ENCODE measurements at places on chromosomes 5 and 9.

- DNase-seq: peak; percentile 16
Observed at GRCh38 chr9:6305954-6306563, 22.1 kb upstream of the TPD52L3 start.

- no peak for DNase-seq
Observed at GRCh38 chr5:65830856-65831255, 95.5 kb upstream of the ERBIN start.

DNA sequence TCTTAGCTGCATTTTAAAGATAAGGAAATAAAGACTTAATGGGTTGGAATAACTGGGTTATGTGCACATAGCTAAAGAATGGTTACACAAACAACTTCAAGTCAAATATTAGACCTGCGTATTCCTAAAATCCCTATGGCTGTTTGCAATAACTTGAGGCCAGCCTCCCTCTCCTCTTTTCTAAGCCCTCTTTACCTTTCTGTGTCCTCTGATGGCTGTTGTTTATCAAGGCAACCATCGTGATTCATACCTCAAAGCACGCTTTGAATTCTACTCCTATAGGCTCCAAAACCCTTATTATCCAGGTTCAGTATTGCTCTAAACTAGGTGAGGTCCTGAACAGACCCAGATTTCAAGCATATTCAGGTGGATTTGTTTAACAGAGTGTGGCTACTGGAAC is 45.6 kb upstream of the LCP2 start:
- no peak for DNase-seq

- no peak for DNase-seq
Observed at GRCh38 chr5:147515269-147515668, 5.4 kb upstream of the DPYSL3 start.

GRCh38 chr5:84197538-84197937 is 187.1 kb downstream of the EDIL3 start:
- DNase-seq: no peak

GRCh38 chr9:120324996-120325642 is 254.8 kb downstream of the CDK5RAP2 start:
- DNase-seq: no peak

DNA sequence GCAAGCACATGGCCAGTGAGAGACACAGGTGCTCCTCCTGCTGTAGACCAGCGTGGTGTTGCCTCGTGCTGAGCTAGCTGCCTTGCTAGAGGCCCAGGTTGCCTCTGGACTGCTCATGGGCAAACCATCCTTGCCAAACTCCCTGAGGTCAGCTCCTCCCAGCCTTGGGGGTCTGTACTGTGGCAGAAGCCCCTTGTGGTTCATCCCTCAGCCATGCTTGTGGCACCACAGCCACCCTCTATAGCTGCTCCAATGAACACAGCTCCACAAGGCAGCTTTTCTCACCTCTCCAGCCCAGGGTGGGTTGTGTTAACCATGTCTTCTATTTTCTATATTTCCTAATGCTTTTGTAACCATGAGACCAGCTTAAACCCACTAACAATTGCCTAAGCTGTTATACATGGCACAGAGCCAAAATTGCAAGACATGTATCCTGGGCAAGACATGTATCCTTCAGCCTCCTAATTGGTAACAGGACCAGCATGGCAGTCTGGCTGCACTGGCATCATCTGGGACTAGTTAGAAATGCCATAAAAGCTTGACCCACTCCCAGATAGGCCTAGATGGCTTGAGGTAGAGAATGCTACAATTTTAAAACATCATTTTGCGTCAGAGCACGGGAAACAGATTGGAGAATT is 183.1 kb upstream of the S1PR3 start:
- DNase-seq: no peak

GRCh38 chr5:53971131-53971530 is 339.2 kb downstream of the ARL15 start:
- DNase-seq: no peak

GRCh38 chr5:67010684-67011409 is 185.8 kb downstream of the CD180 start:
- DNase-seq: no peak

- DNase-seq: no peak
Observed at GRCh38 chr5:4020400-4020799, 424.8 kb downstream of the IRX1 start.

DNA sequence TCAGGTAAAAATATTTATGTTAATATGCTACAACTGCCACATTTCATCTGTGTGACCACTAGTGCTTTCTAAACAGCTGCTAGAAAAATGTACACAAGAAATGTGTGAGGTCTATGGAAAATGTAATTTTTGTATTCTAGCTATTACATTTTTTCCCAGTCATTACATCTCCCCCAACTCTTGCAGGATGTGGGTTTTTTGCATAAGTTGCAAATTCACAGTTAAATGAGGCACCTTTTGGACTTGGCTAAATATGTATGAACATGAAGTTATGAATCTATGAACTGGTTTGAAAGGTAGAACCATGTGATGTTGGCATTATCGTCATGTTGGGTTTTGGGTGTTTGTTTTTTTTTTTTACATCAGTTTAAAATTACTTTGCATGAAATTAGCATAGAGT is 590.4 kb upstream of the WWC1 start:
- no peak for DNase-seq

DNA sequence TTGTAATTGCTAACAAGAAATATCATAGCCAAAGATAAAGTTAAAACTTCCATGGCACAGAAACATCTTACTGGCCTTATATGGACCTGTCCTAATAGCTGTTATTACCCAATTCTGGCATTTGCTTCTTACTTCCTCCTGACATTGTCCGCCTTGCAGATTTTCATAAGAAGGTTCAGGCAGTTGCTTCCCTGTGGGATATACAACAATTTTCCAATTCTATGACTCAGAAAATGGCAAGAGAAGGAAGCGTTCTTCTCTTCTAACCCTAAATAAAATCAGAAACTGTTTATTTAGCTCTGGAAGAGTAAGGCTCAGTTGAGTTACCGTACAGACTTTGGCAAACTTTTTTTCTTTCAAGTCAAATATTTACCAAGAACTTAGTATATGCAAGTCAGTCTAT is 1.7 kb downstream of the PRKAA1 start:
- DNase-seq: no peak

GRCh38 chr5:68344447-68345111 is 129.0 kb downstream of the PIK3R1 start:
- DNase-seq: no peak

DNA sequence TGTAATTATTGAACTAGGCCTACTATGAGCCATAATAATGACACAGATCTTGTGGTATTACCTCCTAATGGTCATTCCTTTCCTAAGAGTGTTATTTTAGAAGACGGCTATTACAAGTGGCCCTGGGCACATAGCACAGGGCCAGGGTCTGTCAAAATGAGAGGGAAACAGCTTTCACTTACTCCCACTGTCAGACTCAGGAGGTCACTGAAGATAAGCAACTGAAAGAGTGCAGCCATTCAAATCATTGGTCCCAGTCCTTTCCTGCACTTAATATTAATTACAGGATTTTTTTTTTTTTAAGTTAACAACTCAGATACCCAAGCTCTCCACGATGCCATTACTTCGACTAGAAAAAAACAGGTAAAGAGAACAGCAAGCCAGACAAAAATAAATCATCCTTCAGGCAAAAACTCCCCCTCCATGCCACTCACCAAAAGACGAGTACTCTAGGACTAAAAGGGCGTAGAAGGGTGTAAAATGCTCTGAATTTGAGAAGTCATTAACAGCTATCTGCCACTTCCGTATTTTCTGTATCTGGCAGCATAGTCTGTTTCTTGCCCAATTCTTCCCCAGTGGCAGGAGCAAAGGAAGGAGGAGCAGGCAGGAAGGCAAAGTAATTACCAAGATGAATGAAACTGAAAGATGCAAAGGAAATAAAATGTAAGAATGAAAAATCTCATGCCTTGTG is 87.4 kb downstream of the ZNF608 start:
- no peak for DNase-seq

DNA sequence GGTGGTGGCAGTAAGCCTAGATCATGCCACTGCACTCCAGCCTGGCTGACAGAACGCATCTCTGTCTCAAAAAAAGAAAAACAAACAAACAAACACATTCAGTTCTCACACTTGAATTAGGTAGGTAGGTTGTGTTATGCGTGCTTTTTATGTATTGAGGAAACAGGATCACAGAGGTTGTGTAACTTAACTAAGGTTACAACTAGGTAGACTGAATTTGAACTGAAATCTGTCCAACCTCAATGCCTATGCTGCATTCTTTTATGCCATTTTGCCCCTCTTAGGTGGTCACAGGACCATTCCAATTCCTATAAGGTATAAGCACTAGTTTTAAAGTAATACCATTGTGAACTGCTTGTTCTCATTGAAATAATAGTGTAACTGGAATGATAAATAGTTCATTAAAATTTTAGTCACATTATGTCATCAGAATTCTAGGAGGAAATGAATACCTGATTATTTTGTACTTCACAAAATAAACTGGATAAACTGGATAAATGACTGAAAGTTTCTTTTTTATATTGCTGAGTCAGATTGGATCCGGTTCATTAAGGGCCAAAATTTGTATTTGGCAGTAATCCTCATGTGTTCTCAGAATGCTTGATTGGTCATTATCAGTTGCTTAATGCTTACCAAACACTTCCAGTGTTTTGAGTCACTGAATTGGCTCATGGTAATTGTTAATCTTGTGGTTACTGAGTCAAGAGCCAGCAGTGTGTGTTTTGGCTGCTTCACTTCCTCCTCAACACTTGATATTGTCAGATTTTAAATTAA is 7.1 kb downstream of the UBAP1 start:
- DNase-seq: no peak

- DNase-seq: no peak
Observed at GRCh38 chr5:84228266-84228665, 156.4 kb downstream of the EDIL3 start.

DNA sequence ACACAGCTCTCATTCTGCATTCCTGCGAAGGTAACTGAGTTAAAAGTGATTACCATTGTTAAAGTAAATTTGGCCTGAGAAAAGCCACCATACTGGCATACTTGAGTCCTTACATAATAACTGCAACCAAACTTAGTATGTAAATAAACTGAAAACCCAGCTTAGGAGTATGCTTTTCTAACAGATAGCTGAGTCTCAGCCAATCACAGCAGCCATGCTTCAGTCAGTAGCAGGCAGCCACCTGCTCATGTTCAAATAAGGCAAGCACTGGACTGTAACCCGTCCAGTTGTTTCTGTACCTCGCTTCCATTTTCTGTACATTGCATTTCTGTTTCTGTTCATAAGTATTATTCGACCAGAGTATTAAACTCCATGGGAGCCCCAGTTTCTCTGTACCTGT is 58.6 kb downstream of the GCNT4 start:
- no peak for DNase-seq

DNA sequence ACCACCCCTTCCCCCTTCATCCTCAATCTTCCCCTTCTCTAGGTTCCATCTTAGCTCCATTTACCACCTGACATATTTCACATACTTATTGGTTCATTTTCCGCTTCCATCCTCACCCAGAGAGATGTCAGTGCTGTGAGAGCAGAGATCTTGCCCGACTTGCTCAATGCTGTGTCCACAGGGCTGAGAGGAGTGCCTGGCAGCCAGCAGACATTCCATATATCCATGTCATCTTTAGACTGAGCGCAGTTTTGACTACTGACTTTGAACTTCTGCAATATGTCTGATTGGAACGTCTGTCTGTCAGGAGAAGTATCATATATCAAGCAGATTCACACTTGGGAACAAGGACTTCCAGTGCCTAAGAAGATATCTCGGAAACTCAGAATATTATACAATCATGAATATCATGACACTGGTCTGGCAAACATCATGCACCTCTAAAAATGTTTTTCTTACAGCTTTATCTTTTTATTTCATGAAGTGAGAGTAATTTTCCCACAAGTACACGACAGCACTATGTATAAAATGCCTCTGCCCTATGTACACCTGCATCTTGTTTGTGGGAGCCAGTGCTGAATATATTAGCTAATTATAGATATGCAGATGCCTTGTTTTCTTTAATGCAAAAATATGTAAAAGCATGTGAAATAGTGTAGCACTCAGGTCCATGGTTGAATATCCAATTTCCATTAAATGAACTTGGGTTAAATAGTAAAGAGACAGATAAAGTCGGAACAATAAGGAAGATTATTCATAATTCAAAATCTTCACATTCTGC is 454.0 kb upstream of the DAP start:
- DNase-seq: no peak

- DNase-seq: peak; percentile 99
Observed at GRCh38 chr9:127224883-127225739, 39.5 kb upstream of the GARNL3 start.

GRCh38 chr5:159402311-159402710 is 72.0 kb upstream of the IL12B start:
- DNase-seq: peak; percentile 23

- no peak for DNase-seq
Observed at GRCh38 chr9:91814201-91814600, 135.8 kb downstream of the ROR2 start.

GRCh38 chr5:160918386-160918785 is 66.4 kb upstream of the ATP10B start:
- DNase-seq: no peak

DNA sequence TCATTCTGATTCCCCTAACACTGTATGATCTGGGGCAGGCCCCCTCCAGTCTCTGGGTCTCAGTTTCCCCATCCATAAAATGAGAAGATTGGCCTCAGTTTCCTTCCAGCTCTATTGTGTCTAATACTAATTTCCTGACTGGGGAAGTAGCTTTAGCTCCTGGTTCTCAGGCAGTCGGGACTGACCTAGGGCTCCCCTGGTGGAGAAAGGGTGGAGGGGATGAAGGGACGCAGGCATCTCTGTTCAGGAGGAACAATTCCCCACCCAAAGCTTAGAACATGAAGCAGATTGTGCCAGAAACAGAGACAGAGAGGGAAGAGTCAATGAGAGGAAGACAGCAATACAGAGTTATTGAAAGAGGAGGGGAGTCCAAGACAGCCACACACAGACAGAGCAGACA is 14.2 kb upstream of the PTGS1 start:
- peak; percentile 45 for DNase-seq

DNA sequence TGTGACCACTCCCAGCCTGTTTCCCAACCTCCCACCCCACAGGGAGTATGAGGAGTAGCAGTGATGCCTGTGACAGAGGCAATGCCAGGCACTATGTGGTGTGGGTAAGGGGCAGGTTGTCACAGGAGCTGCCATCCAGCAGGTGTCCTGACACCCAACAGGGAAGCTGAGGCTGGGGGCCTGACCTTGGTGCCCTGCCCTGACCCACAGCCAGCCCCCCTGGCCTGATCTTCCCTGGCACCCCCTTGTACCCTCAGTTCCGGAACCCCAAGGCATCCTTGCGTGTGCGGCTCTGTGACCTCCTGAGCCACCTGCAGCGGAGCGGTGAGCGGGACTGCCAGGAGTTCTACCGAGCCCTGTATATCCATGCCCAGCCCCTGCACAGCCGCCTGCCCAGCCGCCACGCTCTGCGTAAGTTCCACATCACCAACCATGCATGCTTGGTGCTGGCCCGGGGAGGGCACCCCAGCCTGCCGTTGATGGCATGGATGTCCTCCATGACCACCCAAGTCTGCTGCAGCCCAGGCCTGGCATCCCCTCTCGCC is 14.4 kb downstream of the CARD19 start:
- no peak for DNase-seq

DNA sequence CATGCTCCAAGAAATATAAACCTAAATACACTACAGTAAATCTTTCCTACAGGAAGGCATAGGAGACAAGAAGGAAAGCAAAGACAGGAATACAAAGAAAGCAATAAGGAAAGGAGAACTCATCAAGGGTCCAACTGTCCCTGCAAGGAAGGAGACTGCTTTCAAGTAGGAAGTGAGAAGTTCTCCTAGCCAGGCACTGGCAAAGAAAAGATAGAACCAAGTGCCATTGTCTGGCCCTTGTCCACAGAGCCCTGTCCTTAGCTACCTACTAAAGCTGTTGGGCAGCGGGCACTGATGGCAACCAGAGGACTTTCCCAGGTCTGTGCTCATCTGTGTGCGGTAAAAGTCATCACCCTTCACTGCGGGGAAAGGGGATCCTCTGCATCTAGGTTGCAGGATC is 108.2 kb downstream of the KLHL3 start:
- no peak for DNase-seq

GRCh38 chr9:19288081-19288480 is 57.6 kb downstream of the DENND4C start:
- no peak for DNase-seq

Measured in HEK293T (cell line).